ENCODE measurements at places on chromosomes 11 and 22.

GRCh38 chr11:115670538-115671205 lies 166.5 kb upstream of the CADM1 start:
- DNase-seq, result no peak

DNA sequence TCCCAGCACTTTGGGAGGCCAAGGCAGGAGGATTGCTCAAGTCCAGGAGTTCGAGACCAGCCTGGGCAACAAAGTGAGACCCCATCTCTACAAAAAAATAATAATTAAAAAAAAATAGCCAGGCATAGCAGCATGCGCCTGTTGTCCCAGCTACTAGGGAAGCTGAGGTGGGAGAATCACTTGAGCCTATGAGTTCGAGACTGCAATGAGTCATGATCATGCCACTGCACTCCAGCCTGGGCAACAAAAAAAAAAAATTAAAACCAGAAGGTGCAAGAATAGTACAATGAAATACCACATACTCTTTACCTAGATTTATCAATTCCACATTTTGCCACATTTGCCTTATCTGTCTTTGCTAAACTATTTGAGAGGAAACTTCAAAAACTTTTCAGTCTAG lies 8.2 kb downstream of the DPF2 start:
- DNase-seq, result no peak

DNA sequence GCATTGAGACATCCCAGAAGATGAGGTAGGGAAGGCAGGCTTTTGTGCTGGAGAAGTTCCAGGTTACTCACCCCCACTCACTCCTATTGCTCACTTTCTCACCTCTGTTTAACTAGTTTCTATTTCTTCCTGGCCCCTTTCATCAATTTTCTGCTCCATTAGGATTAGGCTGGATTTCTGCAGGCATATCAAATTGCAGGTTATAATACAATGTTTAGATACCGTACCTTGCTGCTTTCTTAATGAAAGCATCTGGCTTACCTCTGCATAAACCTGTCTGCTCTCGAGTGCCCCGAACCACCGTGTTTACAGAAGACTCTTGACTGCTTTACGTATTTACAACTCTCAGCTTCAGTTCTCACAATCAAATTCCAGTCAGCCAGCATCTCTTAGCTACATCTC lies 173.7 kb downstream of the ADAMTS15 start:
- DNase-seq, result no peak

GRCh38 chr11:79060081-79060953 lies 380.5 kb downstream of the TENM4 start:
- no peak for DNase-seq

- DNase-seq, result peak; percentile 96
Measured at GRCh38 chr11:112321501-112322172, 61.0 kb upstream of the PLET1 start.

DNA sequence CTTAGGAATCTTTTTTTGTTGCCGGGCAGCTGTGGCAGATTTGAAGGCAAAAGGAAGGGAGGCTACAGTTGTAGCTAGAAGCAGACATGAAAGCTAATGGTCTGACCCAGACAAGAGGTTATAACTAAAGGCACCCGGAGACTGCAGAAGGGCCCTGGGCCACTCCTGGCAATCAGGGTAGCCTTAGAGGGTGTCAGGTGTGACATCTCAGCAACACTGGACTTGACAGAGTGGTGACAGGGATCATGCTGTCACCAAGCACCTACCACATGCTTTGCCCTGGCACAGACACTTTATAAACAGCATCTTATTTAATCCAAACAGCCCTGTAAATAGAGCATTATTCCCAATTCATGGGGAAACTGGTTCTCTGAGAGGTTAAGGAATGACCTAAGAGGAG lies 25.7 kb downstream of the TUB start:
- DNase-seq, result no peak

- DNase-seq, result no peak
Measured at GRCh38 chr22:22697377-22698117, 53.1 kb downstream of the GGTLC2 start.

GRCh38 chr11:61542705-61543104 lies 34.2 kb downstream of the LRRC10B start:
- no peak for DNase-seq

GRCh38 chr11:46361283-46362155 lies 14.3 kb downstream of the DGKZ start:
- DNase-seq, result peak; percentile 55

DNA sequence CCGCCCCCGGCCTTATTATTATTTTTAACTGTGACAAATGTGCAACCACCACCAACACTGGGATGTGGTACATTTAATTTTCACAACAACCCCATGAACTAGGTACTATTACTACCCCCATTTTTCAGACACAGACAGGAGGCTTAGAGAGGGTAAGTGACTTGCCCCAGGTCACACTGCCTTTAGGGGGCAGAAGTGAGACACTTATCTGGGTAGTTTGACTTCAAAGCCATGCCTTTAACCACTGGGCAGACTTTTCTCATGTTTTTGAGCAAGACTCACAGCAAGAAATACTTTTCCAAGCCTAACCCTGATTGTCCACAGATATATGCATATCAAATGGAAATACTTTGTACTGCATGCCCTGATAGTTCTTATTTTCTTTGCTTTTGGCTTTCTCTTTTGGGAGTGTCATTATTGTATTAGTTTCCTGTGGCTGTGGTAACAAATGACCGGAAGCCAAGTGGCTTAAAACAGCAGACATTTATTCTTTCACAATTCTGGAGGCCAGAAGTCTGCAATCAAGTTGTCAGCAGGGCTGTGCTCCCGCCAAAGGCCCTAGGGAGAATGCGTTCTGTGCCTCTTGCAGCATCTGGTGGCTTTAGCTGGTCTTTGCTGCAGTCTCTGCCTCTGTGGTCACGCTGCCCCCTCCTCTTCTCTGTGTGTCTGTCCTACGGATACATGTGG lies 110.8 kb downstream of the GRIK4 start:
- no peak for DNase-seq

DNA sequence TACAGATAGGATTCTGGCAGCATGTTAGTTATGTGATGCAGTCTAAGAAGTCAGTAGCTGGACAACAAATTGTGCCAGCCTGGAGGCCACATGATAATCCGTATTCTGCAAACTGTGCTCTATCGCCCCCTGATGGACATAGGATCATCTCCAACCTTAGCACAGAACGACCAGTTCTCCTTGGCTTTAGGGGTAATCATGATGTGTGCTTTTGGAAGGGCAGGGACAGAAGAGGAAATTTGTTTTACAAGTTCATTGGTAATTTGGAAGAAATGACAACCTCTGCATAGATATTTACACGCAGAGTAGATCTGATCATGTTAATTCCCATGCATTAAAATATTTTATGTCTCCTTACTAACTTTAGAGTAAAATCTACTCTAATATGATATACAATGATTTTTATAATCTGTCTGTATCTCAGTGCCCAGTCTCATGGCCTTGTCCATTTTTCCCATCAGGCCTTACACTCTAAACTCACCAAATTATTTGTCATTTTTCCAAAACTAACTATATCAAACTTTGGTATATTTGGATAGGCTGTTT lies 12.1 kb downstream of the OR10D3 start:
- DNase-seq, result peak; percentile 71

DNA sequence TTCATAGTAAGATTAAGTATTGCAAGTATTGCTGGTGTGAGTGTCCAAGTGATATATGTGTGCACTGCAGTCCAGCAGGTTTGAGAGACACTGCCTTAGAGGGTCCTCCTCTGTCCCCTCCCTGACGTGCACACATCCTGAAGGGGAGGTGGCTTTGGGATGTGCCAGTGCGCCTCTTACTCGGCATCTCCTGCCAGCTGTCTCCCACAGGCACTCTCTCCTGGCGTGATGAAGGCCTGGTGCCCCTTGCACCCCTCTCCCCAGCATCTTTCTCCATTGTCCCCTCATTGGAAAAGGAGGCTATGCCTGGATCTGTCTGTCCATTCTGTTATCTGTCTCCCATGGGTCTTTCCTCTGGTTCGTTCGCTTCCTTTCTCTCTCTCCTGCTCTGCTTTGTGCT lies 24.2 kb downstream of the GTPBP1 start:
- DNase-seq, result no peak

- DNase-seq, result peak; percentile 20
Measured at GRCh38 chr11:64447831-64448598, 89.1 kb downstream of the RPS6KA4 start.

GRCh38 chr11:94130298-94131046 lies 1.8 kb downstream of the PANX1 start:
- peak; percentile 96 for DNase-seq

DNA sequence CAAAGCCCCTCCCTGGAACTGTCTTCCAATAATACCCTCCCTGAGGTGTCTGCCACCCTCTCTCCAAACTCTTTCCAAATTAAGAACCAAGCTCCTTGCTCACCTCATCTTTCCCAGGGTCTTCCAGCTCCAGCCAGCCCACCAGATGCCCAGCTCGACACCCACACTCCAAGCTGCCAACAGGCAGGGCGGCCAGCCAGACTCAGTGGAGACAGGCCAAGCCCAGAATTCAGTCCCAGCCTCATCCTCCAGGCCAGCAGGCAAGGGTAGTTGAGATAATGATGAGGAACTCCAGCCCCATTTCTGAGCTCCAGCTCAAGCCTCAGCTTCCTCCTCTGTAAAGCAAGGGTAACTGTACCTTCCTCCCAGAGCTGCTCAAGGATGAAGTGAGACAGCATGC lies 132.9 kb downstream of the CHST1 start:
- DNase-seq, result no peak

DNA sequence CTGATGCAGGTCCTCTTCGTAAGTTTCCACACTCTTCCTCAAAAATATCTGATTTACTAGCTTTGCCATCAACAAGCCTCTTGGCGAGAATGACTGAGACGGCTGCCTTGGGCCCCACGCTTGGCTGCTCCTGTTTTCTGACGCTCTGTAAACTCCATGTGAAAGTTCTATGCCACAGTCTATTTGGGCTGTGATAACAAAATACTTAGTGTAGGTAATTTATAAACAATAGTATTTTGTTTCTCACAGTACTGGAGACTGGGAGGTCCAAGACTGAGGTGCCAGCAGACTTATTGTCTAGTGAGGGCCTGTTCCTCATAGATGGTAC lies 123.2 kb upstream of the SORL1-AS1 start:
- no peak for DNase-seq

DNA sequence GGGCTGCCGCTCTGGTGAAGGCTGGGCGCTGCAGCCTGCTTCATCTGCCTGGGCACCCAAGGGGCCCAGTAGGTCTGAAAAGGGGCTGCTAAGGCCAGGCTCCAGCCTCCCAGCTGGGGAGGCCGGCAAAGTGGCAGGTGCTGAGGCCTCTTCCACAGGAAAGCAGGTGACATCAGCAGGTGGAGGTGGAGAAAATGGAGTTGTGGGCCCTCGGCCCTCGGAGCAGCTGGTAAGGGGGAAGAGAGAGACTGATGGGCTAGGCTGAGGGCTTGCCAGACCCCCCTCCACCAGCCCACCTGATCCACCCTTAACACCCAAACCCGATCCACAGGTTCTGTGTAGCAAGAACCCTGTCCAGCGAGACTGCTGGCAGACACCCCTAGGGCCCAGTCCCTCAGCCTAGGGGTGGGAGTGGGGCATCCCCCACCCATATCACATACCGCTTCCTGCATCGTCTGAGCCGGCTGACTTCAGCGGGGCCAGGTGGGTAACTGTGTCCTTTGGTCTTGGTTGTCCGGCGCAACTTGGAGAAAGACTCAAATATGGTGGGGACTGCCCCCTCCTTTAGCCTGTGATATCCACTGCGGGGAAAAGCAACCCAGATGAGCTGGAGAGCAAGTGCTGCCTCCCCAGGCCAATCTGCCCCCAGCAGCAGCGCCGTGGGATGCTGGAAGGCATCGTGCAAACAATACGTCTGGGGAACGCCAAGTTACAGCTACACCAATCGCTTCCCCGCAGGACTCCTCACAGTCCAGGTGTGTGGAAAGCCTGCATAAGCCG lies 1.5 kb downstream of the THAP7 start:
- DNase-seq, result no peak

- DNase-seq, result peak; percentile 46
Measured at GRCh38 chr11:90134478-90135003, at the start of gene NAALAD2. NAALAD2 (plus strand) TSS chr11:90134663; CDS start chr11:90134759, 96 bp downstream.

GRCh38 chr11:7467652-7468051 lies 17.7 kb upstream of the OLFML1 start:
- no peak for DNase-seq

DNA sequence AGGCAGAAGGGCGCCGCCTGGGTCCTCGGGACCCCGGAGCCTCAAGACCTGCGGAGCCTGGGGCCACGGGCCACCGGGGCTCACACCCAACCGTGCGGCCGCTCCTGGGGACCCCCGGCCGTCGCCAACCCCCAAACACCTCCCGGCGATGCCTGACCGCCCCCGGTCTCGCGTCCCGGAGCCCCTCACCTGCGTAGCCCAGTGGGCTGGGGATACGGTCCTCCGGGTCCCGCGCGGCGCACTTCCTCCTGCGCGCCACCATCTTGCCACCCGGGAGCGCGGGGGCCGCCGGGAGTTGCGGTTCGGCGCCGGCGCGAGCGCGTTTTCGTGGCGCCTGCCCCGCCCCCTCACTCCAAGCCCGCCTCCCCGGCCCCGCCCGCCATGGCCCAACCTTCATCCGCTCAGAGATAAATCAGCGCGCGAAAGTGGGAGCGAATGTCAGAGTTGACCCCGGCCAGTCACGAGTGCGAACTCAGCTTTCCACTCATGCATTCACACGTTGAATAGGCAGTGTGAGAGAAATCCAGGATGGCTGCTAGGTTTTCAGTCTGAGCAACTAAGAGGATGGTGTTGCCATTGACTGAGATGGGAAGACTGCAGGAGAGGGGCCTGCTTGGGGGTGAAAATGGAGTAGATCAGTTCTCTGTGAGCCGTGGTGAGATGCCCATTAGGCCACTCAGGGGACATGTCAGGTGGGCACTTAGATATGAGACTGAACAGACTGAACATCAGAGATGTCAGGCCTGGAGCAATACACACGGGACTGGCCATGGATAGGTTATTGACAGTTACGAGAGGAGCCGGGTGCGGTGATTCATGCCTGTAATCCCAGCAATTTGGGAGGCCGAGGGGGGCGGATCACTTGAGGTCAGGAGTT lies at the start of gene RRP7A:
TSS of gene RRP7A (minus strand) at position 272 of the 877 bp plus-strand sequence. CDS start at position 262, 10 bp downstream.
- peak; percentile 76 for DNase-seq

GRCh38 chr11:73404048-73404447 lies 27.8 kb downstream of the RELT start:
- peak; percentile 68 for DNase-seq

DNA sequence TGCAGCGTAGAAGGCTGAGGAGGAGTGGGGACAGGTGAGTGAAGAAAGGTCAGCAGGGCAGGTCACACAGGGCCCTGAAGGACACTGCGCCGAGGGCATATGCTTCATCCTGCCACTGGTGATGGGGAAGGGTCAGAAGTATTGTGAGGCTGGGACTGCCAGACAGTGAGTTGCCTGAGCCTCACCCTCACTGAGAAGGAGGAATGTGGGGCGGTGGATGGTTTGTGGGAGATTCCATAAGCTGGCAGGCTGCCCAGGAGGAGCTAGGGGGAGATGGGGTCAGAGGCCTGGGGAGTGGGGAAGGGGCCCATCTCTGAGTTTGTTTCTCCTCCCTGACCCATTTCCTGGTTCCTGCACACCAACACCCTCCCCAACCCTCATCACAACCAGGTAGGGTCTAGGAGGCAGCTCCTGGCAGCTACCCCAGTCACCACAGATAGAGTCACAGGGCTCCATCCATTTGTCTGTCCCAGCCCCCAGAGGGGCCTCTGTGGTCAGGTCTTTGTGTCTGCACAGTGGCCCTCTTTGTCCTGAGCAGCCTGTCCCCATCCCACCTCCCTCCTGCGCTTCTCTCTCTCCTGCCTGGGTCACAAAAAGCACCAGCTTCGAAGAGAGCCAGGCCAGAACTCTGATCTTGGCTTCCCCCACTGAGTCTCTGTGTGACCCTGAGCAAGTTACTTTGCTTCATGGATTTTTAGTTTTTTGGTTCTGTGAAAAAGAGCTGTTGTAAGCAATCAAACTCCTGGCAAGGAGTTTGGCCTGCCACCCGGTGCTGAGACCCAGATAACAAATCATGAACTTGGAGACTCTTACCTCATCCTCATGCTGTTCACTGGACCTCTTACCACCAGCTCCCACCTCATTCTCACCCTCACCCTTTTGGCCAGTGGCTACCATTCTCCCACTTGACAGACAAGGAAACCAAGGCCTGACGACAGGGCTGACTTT lies 4.6 kb upstream of the P2RY2 start:
- DNase-seq, result no peak

All from iris pigment epithelial cell (primary cell).